ENCODE measurements at places on chromosomes 2 and 18. TPM values are rescaled to one million over a fixed set of nuclear protein-coding genes. Genes with fewer than 3 reads are reported as not detected.

The MPPE1 gene
- 38.1 TPM for total RNA-seq

The CHCHD5 gene
- total RNA-seq, result 25.2 TPM

The RAB3GAP1 gene
- 19.9 TPM for total RNA-seq

GRCh38 chr2:238255151-238255551 is 15.3 kb upstream of the HES6 start:
- no peak for ATAC-seq

DNA sequence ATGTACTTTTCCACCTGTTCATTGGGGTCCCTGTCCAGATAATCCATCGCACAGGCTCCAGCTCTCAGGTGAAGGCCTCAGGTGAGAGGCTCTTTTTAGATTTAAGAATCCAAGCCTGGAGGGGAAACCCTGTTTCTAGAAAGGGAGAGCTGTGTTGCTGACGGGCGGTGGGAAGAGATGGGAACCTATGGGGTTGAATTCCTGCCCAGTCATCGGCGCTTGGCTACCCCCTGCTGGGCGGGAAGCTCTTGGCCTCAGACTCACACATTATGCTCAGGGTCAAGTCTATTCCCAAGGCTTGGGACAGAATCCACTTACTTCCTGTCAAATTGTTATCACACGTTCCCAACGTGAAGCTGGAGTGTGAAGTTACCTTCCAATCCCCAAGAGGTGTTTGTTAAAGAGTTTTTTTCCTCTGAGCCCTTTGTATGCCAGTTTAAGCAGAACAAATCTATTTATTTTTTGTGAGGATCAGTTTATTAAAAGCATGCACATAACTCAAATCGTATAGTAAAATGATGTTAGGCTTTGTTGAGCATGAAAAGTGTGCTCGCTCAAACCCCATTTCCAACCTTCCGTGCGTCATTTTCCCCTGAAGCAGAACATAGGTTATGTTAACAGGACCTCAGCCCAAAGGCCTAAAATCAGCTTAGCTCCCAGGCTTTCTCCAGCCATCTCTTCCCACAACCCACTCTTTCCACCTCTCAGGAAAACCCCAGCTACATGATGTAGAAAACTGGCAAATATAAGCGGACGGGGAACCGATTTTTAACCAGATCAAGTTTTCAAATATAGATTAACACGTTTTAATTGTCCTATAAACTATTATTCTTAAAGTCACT is 181.7 kb upstream of the ETAA1 start:
- ATAC-seq, result no peak

DNA sequence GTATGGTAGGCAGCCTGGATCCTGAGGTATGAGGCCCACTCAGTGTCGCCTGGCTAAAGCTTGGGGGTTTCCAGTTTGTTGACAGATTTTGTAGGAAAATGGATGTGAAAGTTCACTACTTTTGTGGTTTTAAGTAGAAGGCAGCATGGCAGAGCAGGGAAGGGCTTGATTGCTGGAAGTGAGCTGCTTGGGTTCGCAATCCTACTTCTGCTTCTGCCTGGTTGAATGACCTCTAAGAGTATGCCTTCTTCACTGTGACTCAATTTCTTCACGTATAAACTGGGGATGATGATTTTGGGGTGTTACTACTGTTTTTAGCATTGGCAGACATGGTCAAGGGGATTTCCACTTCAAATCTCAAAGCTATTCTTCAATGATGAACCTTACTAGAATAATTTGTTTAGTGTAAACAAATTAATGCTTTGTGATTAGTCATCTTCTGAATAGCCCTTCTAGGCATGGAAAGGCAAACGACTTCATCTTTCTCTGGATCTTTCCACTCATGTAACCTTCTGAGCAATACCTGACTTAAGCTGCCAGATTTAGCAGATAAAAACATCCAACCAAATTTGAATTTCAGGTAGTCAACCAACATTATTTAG is 13.2 kb downstream of the BMP10 start:
- ATAC-seq, result peak; percentile 81

DNA sequence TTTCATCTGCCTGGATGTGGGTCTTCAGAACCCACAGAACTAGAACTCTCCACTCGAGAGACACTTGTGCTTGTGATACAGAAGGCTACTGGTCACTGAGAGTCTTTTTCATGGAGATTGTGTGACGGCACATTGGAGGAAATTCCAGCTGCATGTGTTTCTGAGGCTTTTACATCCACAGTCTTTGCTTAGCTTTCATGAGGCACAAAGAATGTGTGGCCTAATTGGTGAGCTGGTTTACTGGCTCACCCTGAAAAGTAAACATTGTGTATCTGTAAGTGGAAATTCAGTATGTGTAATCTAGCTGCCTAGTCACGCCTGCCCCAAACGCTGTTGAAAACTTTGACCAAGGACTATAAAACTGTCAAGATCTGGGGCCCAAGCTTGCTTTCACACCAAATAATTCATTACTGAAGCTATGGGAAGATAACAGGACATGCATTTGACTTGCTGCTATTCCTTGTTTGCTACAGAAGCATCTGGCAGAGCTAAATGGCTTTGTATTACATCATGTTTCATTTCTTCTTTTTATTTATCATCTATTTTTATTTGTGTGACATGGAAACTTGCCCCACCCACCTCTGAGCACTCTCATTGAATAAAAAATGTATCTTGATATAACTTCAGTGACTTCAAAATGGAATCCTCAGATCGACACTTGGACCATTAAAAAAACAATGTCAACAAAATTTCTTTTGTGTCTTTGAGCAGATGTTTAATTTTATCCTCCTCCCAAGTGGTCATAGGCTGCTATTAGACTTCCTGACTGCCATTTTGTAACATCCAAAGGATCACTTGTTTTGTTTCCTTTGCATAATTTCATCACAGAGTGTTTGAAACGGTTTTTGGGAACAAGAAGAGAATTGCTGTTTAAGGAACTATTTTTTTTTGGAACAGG is 80.2 kb downstream of the EFEMP1 start:
- no peak for ATAC-seq
